Natural killer cell treated with Interleukin-12 subunit alpha and Interleukin-12 subunit beta and Interleukin-15 and Interleukin-18, amount 100 ng/mL, for 72 hours (primary cell): ENCODE measurements at places on chromosomes 12 and 14. TPM values are rescaled to one million over a fixed set of nuclear protein-coding genes. Genes with fewer than 3 reads are reported as not detected.

GRCh38 chr12:9651265-9651729 lies 18.2 kb upstream of the CLEC2D start:
- peak overlapping the region; percentile 97 for H3K27ac ChIP-seq
- H3K4me3 ChIP-seq: peak overlapping the region; percentile 100
- H3K36me3 ChIP-seq: peaks cover 67% of the 10 kb centered on the region
- H3K4me1 ChIP-seq: peaks cover 66% of the 10 kb centered on the region
- H3K27me3 ChIP-seq: no peaks in the 10 kb centered on the region

- no peak overlapping the region for H3K4me3 ChIP-seq
- DNase-seq: peak; percentile 40
- H3K27me3 ChIP-seq: no peaks in the 10 kb centered on the region
- no peaks in the 10 kb centered on the region for H3K36me3 ChIP-seq
These were observed 20.4 kb downstream of the ASPG start for GRCh38 chr14:104105822-104106470.

GRCh38 chr12:12954878-12955625 lies 3.1 kb upstream of the GPRC5D start:
- H3K27me3 ChIP-seq: peaks cover under 1% of the 10 kb centered on the region
- H3K27ac ChIP-seq: no peak overlapping the region
- no peak for DNase-seq
- H3K4me3 ChIP-seq: no peak overlapping the region

DNA sequence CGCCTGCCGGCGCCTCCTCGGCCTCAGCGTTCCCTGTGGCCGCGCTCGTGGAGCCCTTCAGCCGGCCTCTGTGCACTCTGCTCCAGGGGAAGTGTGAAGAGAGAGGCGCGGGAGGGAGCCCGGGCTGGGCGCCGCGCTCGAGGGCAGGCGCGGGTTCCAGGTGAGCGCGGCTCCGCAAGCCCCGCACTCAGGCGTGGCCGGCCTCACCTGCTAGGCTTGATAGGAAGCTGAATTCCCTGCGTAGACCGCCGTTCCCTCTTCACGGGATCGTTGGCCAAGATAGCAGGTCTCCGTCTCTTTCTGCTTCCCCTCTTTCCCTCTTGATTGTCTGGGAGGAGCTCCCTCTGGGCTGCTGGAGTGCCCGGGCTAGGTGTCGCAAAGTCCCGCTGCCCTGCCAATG lies 89.7 kb downstream of the ASCL4 start:
- no peaks in the 10 kb centered on the region for H3K36me3 ChIP-seq
- H3K4me1 ChIP-seq: peaks cover 3% of the 10 kb centered on the region

DNA sequence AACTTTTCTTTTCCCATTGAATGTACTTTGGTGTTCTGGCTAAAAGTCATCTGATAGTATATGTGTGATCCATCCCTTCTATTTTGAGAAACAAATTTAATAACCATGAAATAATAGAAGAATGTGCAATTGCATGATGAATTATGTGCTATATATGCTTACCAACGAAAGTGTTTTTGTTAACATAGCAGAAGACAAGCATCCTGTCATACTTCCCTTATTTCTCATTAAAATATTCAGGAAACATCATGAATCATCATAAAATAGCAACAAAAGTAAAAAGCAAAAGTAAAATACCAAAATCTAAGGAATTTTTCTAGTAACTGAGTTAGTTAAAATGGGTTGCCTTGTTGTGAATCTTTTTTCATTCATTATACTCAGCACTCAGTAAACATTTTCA lies 409.0 kb upstream of the PDE3A start:
- DNase-seq: no peak
- H3K27ac ChIP-seq: no peak overlapping the region
- no peaks in the 10 kb centered on the region for H3K4me1 ChIP-seq
- H3K36me3 ChIP-seq: no peaks in the 10 kb centered on the region
- H3K4me3 ChIP-seq: no peak overlapping the region

Gene OAS2
- 69.7 TPM for total RNA-seq
